EL (cell line): ENCODE measurements at places on chromosomes 16 and 17.

DNA sequence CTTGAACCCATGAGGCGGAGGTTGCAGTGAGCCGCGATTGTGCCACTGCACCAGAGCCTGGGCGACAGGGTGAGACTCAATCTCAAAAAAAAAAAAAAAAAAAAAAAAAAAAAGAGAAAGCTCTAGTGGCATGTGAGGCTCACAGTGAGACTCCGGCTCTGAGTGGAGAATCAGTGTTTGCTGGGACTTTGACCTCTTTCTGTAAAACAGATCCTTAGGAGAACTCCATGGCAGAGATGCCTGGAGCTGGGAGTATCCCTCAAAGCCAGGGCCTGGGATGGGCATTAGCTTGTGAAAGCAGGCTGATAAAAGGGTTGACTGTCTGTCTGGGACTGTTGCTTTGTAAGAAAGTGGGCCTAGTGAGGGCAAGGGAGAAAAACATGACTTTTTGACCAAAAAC, 46.4 kb downstream of the ZNF207 start:
- DNase-seq = no peak

GRCh38 chr16:50765260-50765659, 23.4 kb downstream of the CYLD start:
- DNase-seq = no peak

DNA sequence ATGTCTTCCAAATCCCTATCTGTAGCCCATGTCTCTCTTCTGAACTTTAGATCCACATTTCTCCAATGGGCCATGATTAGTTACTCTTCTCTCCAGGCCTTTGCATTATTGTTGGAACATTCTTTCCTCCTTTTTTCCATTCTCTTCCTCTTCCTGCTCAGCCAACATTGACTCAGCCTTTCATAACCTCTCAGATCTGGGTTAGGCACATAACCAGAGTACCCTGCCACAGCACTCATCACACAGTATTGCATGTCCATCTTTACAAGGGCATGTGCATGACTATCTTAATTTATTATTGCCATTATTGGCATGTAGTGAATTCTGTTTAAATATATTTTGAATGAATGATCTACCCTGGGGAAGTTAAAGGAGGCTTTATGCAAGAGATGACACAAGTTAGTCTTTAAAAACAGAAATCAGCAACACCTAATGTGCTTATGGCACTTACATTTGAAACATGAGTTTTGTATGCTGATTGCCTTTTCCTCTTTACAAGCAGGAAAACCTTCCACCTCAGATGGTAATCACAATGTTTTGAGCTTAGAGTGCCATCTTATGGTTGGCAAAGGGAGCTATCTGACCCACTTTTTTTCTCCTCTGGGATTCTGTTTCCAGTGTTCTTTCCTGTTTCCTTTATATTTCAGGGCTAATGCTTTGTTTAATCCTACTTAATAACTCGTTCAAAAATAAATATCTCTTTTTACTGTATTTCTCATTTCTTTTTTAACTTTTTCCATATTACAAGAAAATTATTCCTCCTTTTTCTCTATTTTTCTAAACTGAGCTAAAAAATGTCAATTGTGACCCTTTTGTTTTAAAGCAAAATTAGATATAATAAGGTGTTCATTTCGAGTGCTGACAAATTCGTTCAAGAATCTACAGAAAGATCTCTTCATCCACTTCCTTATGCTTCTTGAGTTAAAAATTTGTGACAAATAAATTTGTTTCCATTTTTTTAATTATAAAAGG, 151.0 kb upstream of the RBL2 start:
- peak; percentile 47 for DNase-seq

GRCh38 chr17:40818343-40818732, 4.1 kb downstream of the KRT10 start:
- DNase-seq = no peak

- DNase-seq = peak; percentile 41
These were observed 23.4 kb downstream of the SMURF2 start for GRCh38 chr17:64638552-64639203.

GRCh38 chr17:7882629-7883028, 6.0 kb upstream of the CHD3 start:
- no peak for DNase-seq

GRCh38 chr16:85365120-85365519, 248.0 kb upstream of the GSE1 start:
- no peak for DNase-seq

DNA sequence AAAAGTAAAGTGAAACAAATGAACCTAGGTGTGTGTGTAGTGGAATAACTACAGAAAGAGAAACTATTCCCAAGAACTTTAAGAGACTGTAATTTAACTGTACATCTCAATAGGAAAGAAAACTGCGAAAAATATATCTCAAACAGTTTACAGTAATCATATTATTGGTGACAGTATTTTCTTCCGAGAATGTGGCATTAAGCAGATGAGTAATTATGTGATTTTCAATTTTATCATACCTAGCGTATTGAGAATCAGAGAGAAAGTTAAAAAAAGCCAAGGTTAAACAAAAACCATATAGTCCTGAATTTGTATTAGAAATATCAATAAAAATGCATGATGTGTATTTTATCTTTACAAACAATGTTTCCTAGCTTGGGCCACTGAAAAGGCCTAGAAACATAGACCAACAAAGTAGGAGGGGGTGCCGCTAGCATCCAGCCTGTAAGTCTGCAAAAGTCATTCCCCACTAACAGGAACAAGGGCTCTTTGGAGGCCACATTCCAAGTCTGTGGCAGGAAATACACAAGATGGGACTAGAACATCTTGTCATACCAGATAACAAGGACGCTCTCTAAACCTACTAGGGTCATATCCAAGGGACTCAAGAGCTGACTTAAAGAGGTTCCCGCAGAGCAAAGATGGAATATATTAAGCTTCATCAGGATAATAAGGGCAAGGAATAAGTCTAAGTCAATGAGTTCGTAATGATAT, 20.5 kb downstream of the RNF157 start:
- DNase-seq = no peak

- no peak for DNase-seq
These were observed 83.4 kb downstream of the MAF start for GRCh38 chr16:79517156-79517555.

- no peak for DNase-seq
These were observed 12.0 kb downstream of the CORO7 start for GRCh38 chr16:4404247-4404966.

- peak; percentile 32 for DNase-seq
These were observed 199.3 kb upstream of the CHMP6 start for GRCh38 chr17:80792373-80792781.

DNA sequence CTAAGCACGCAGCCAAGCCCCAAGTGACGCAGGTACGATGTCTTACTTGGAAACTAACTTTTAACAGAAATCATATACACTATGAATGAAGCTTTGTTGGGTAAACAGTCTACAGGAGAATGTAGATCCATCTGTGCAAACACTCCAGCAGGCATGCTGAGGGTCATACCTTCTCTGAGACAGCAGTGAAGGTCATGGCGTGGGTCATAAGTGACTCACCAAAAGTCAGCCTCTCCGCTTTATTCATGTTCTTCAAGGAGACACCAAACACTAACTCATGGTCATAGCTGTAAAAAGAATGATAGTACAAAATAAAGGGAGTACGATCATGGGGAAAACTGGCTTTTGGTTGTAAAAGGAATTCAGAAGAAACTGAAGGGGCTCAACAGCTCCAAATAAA, 20.6 kb downstream of the BLMH start:
- peak; percentile 59 for DNase-seq

DNA sequence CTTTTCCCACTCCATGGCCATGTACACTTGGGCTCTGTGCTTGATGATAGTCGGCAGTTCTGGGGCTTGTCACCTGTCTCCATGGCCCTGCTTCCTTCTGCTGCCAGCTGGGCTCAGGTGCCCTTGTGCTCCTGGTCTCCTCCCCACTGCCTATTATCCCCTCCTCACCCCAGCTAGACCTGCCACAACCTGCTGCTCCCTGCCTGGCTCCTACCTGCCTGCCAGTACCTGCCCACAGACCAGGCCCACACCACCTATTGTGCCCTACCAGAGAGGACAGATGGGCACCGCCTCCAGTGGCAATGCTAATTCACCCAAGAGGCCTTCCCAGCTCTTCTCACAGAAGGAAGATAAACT, 538 bp upstream of the RAPGEFL1 start:
- DNase-seq = no peak

GRCh38 chr16:90057738-90058173, 19.4 kb downstream of the PRDM7 start:
- peak; percentile 89 for DNase-seq

DNA sequence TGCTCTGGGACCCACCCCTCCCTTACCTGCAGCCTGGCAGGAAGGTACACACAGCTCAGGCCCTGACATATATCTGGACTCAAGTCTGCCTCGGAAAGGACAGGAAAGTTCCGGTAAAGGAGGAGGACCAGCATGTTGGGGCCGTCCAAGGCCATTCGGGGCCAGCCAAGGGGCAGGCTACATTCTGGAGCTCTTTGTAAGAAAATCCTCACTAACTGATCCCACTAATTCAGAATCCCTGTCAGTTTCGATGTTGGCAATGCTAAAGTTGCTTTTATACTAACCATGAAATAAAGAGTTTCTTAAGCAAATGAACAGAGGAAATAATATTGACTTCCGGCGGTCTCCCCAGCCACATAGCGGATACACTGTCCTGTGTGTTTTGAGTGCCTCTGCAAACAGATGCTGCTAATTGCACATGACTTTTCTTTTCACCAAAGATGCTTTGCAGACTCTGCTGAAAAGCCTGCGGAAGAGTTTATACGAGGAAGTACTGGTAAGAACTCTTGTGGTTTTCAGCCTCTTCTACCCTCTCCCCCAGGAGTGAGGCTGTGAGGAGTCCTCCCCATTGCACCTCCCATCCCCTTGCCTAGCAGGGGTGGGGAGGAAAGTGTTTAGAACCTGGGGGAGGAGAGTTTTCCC, 54.8 kb downstream of the PLXDC1 start:
- DNase-seq = no peak

DNA sequence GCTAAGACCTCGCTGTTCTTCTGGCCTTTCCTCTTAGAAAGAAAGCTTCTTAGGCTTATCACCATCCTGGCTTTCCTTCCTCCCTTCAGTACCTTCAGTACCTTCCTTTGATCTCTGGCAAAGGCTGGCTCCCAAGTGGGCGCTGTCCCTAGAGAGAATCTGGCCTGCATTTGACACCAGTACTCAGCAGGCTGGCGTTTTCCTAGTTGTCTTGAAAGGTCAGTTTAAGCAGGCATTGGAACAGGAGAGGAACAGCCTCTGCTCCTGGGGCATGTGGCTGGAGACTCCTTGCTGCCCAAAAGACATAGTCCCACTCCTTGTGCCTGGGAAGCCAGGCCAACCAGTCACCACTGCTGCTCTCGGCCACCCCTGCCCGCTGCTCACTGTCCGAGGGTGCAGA, 34.1 kb downstream of the TMEM238L start:
- DNase-seq = no peak

DNA sequence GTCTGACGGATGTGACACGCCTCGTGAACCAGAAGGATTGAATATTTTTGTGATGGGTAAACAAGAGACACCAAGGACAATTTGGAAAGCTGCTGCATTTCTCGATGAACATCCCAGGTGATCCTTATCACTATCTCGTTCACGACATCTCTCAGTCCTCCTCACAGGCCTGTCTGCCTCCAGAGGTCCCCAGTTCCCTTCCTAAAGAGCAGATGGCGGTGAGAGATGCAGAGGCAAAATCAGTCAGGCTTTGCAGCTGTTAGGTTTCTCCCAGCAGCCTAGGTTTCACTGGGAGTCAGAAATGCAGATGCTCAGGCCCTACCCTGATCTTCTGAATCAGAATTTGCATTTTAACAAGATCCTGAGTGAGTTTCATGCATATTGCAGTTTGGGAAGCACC, 23.6 kb downstream of the SCPEP1 start:
- no peak for DNase-seq

- peak; percentile 92 for DNase-seq
These were observed 27.0 kb upstream of the NF1 start for GRCh38 chr17:31067691-31068184.

DNA sequence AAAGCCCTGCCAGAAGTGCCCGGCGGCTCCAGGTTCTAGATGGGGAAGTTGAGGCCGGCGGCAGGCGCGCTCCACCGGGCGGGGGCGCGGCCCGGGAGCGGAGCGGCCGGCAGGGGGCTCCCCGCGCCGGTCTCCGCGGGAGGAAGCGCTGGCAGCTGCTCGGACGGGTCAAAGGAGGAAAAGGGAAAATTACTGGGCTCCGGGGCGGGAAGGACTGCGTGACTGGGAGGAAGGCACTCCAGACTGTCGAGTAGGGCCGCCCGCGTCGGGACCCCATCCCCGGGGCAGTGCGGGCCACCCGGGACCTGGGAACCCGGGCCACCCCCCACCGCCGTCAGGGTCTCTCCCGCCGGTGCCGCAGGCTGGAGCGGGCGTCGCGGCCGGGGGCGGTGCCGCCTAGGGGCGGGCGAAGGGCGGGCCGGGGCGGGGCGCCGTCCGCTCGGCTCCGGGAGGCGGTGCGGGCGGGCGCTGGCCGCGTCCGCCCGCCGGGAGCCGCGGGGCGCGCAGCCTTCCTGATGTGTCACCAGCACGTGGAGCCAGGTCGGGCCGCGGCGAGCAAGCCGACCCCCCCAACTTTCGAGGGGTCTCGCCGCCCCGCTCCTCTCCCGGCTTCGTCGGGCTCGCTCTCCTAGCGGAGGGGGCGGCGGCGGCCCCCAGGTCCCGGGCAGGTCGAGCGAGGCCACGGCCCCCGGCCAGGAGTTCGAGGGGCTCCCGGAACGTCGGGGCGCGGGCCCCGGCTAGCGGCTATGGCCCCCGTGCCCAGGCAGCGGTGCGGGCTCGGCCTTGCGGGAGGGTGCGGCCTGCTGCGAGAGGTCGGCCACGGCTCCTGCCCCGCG, 167.5 kb downstream of the RAB11FIP4 start:
- DNase-seq = peak; percentile 83

DNA sequence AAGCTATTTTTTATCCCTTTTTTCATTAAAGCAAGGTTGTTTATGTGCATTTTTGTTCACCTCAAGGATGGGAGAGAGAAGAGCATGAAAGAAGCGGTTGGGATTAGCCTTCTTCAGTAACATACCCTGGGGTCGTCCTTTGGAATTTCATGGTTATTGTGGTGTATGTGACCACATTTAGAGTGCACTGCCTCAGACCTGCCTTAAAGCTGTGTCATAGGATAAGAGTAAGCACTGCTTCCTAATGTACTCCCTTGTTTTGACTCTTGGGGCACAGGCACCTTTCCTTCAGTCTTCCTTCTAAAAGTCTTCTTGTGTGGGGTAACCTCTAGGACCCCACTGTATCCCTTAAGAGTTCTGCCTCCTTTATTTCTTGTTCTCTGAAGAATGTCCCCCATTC, 28.9 kb downstream of the TNRC6A start:
- peak; percentile 51 for DNase-seq
